K562 (cell line): ENCODE measurements at places on chromosomes 3 and 15. TPM values are rescaled to one million over a fixed set of nuclear protein-coding genes. Genes with fewer than 3 reads are reported as not detected.

DNA sequence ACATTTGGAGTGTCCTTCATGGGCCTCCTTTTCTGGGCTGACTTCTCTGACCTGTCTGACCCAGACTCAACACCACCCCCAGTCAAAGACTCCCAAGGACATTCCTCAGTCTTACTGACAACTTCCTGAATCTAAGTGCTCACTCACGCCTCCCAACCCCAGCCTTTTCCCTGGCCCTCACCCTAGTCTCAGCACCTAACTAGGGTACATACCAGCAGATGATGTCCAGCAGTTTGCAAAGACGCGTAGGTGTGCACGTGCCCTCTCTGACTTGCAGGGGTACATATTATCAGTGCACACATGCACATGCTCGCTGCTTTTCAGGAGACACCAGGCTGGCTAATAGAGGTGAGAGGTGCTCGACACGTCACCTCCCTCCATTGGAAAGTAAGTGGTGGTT is 38.7 kb upstream of the SLCO2A1 start:
- no peak for DNase-seq

DNA sequence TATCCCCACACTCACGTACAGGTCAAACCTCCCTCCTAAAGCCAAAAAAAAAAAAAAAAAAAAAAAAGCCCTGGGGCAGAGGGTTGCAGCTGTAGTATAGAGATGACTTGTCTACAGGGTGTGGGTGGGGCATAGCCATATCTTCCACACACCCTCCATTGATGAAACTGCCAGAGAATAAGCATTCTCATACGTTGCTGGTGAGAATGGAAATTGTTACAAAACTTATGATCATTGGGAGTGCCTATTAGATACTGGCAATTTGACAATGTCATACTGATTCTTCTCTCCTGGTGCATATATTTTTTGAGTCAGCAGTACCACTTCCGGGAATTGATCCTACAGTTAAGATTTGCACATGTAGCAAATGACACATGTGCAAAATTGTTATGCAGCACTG is 11.0 kb upstream of the CTNNB1 start:
- no peak for DNase-seq

DNA sequence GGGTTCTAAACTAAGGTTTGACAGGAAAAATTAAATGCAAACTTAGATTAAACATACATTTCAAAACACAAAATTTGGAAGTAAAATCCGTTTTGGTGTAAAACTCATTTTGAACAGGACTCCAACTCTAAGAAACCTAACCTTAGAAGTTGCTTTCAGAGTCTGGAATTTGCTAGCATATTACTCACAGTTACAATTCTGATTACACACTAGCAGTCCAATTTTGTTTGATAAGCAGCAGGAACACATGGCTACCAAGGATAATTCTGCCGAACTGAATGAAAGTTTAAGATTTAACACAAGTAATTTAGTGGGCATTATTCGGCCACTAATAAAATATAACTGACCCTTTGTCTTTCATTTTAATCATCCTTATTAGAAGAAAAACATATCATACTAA is 49.6 kb downstream of the FRMD5 start:
- DNase-seq: no peak

Gene CTXND1
- not detected in 2 replicates for total RNA-seq

Gene PCLAF
- 132 and 161 TPM in 2 replicates for total RNA-seq
